Kidney glomerular epithelial cell (primary cell): ENCODE measurements at places on chromosomes 3 and 15.

DNA sequence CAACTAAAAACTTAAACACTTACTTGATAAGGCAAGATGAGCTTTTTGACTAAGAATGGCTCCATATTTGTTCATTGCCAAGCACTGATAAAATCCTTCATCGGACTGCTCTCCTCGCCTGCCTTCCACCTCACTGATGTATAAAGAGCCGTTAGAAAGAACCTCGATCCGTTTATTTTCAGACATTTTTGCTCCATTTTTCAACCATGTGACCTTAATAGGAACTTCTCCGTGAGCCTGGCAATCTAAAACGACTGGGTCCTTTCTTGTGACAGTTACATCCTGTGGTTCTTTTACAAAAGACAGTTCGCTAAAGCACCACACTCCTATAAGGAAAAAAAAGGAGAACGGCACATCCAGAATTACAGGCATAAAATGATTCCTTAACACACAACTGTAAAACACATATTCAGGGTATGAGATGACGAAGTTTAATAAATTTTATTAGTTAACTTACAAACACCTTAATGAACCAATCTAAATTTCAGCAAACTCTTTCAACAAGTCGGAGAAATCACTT is 2.5 kb downstream of the PRTG start:
- no peak for DNase-seq

GRCh38 chr3:23277688-23278087 is 74.6 kb downstream of the UBE2E2 start:
- DNase-seq, result no peak

GRCh38 chr3:118734664-118735063 is 300.0 kb downstream of the IGSF11 start:
- DNase-seq, result no peak

GRCh38 chr3:88307666-88308065 is 157.9 kb downstream of the C3orf38 start:
- DNase-seq, result no peak

DNA sequence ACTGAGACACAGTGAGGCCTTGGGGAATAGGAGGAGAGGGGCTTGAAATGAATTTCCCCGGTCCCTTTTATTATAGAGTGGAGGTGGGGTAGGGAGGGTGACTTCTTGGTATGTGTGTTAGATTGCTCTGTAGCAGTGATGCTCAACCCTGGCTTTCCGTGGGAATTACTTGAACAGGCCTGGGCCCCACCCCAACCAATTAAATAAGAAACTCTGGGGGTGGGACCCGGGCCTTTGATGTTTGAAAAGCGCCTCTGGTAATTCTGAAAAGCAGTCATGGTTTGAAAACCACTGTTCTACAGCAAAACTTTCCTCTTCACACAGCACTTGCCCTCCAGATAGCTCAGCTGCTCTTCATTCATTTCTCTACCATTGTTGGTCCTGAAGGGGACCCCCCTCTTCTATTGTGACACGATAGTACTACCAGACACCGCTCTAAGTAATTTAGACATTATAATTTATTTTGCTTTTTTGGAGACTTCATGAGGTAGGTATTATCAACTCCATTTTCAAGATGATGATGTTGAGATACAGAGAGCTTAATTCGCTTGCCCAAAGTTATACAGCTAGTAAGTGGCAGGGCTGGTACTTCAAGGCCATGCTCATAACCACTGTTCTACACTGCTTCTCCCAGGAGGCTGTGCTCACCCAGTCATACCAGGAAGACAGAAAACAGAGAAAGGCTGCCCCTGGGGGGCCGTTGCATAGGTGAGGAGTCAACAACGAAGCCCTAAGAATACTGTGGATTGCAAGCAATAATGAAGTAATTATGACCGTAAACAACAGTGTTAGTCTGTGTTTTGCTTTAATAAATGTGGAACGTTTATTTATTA is 176.2 kb downstream of the PEX5L start:
- no peak for DNase-seq
